ENCODE measurements at places on chromosomes 2 and 18.

- no peak for DNase-seq
These were observed 59.3 kb downstream of the UNC80 start for GRCh38 chr2:209830722-209831465.

GRCh38 chr18:23228102-23229061, 93.1 kb downstream of the CABLES1 start:
- DNase-seq: peak; percentile 82

DNA sequence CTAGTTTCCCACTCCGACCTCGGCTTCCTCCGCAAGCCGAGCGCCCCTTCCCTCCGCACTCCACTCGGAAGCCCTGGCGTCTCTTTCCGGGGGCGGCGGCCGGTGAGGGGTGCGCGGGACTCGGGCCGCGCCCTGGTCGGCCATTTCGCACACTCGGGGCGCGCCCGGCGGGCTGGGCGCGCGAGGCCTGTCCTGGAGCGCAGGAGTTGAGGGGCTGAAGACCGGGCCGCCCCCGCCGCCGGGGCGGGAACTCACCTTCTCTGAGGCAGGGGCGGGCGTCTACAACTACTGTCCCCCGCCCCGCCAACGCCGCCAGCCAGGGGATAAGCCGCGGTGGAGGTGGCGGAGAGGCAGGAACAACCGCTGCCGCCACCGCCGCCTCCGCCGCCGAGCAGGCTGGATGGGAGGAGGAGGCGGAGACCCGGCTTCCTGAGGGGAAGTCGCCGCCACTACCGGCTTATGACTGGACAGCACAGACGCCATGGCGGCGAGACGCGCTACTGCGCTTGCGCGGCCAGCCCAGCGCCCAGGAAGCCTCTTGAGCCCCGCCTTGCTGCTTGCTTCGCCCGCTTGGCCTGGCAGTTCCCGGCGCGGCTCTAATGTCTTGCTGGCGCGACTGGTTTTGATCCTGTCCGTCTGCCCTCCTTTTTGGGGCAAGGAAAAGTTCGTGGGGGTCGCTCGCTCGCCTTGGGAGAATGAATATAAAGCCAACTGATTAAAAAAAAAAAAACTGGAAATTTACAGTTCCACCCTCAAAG, at the start of gene KRCC1:
KRCC1 (minus strand) TSS at position 413 of the 758 bp plus-strand sequence. CDS start 27,220 bp downstream, outside the sequence.
- peak; percentile 88 for DNase-seq

DNA sequence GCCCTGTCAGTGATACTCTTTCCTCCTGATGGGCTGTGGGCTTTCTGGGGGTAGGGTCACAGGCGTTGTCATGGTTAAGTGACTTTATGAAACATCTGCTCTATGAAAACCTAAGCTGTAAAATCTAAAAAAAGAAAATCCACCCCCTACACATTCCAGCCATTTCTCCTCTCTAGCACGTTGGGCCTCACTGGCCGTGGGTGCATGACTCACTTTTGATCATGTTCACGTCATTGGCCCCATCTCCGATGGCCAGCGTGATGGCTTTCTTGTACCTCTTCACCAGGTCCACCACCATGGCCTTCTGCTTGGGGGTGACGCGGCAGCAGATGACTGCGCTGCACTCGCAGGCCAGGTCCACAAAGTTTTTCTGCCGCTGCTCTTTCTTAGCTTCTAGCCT, 39.3 kb upstream of the NARS1 start:
- no peak for DNase-seq

GRCh38 chr2:9095690-9096089, 92.2 kb upstream of the MBOAT2 start:
- DNase-seq: no peak
